ENCODE measurements at places on chromosomes 12 and 14.
A peak's percentile ranks its signal among the peaks of the same experiment; 100 is the strongest.

DNA sequence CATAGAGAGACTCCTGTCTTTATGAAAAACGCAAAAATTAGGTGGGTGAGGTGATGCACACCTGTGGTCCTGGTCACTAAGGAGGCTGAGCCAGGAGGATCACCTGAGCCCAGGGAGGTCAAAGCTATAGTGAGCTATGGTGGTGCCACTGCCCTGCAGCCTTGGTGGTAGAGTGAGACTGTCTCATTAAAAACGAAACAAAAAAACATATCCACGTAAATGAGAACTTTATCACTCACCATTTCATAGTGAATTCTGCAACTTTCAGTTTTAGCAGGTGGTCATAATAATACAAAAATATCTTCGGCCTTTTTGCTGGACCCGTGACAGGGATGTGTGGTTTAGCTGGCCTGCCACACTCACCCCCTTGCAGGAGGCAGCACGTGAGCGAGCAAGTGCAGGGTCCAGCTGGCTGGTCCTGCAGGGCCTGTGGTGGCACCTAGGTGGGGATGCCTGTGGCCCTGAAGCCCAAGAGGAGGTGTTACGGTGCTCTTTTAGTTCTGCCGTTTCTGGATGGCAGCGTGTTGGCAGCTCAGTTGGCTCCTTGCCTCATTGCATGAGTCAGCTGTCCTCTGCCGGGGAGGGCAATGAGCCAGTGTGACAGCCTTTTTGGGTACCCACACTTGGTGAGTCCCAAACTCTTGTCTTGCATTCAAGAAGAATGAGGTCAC lies 1330.7 kb upstream of the TMEM132C start:
- DNase-seq: no peak

DNA sequence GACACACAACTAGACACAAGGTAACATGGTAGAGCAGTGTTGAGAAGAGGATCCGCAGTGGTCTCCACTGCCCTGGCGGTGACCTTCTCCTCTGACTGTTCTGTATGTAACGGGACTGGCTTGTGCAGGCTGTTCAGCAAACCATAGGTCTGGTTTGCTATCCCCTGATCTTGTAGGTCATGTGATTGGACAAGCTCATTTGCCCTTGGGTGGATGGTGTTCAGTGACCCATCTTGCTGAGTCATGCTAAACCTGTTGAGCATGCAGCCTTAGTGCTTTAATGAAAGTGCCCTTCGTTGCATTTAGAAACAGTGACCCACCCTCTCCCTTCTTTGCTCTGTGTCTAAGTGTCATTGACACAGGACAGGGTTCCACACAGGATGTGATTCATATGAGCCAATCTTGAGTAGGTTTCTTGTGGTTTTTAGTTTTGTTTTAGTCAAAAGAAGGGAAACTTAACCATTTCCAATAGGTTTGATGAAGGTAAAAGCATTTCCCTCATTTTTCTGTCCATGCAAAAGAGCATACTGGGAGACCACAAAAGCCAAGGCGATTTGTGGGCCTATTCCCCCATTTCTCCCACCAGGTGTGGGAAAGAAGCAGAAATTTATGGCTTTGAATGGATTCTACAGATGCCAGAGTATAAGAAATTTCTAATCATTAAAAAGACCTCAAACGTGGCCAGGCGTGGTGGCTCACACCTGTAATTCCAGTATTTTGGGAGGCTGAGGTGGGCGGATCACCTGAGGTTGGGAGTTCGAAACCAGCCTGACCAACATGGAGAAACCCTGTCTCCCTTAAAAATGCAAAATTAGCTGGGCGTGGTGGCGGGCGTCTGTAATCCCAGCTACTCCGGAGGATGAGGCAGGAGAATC lies 32.6 kb upstream of the HIF1A start:
- peak; percentile 53 for DNase-seq

DNA sequence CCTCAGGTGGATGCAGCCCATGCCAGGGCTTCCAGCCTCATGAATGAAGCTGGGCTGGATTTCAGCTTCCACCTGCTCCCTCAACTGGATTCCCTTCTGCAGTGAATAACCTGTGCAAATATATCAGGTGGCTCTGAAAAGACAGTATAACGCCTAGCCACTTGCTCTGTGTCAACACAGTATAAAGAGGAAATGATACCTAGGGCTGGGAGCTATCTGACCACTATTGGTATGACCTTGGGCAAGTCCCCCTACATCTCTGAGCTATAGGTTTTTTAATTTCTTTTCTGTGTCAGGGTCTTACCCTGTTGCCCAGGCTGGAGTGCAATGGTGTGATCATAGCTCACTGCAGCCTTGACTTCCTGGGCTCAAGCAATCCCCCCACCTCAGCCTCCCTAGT lies 19.8 kb downstream of the ISM2 start:
- no peak for DNase-seq

GRCh38 chr12:76030341-76031080 lies 1.1 kb downstream of the PHLDA1 start:
- peak; percentile 43 for DNase-seq

GRCh38 chr12:15550793-15551192 lies 228.5 kb downstream of the PTPRO start:
- no peak for DNase-seq

- DNase-seq: no peak
These were observed 769 bp upstream of the EMP1 start for GRCh38 chr12:13195785-13196129.

GRCh38 chr14:101242442-101243385 lies 318.6 kb upstream of the DIO3 start:
- no peak for DNase-seq

DNA sequence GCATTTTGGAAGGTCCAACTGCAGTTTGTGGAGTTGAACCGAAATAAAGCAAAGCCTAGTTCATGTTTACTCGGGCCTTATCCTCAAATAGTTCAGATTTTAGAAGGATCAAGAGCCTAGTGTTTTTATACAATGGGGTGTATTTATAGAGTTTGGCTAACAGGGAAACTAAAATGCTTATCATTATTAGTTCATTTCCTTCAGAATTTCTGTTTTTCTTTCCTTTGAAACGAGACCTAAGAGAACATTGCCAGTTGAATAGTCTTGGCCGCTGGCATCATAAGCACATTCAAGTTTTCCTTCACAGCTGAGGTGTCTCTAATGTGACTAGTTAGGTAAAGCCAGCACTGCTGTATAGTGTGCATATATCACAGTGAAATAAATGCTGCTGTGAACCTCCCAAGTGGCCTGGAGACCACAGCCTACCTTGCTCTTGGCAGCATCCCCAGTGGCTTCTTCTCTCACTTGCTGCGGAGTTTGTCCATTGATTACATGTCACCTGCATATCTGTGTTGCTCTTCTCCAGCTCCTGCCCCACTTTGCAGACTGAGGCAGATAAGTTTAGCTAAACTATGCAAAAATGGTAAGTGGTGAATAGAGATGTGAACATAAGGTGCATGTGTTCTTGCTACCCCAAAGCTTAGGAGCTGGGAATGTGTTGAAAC lies 88.8 kb downstream of the ANO6 start:
- no peak for DNase-seq

DNA sequence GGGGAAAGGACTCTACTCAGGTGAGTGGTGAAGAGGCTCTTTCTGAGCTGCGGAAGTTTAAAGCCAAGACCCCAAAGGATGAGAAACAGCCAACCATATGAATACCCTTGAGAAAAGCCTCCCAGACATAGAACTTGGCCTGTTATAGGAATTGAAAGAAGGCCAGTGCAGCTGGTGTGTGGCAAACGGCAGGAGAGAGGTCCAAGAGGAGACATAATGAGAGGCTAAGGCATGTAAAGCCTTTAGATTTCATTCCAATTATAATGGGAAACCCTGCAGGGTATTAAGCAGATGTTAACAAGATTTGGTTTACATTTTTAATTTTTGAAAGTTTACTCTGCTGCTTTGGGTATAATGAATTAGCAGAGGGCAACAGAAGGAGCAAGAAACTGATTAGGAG lies 552.1 kb upstream of the FBXO33 start:
- no peak for DNase-seq

GRCh38 chr12:57734591-57734990 lies 4.0 kb downstream of the AGAP2 start:
- DNase-seq: no peak

DNA sequence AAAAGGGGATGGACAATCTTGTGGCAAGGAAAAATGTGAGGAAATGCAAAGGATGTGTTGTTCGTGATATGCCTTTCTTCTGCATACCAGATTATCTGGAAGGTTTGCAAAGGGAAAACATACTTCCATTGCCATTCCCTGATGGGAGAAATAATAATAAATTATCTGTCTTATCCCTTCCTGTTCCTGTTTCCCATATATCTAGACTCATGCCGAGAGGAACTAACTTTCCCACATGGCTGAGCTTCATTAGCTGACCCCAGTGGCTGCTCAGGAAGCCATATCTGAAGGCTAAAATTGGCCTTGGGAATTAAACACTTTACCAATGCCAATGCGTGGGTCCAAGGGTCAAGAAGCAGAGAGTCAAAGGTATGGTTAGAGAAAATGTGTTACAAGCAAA lies 439.8 kb downstream of the MDGA2 start:
- DNase-seq: no peak

- DNase-seq: no peak
These were observed at the start of gene ASCL4 for GRCh38 chr12:107774349-107775029. TSS of gene ASCL4 (plus strand) at chr12:107774704. CDS start at chr12:107775219, 515 bp downstream.

- no peak for DNase-seq
These were observed 506 bp upstream of the NAP1L1 start for GRCh38 chr12:76084863-76085519.

- peak; percentile 23 for DNase-seq
These were observed 464.0 kb downstream of the RAD51B start for GRCh38 chr14:68283378-68284123.

GRCh38 chr14:101127224-101127623 lies 223.7 kb upstream of the RTL1 start:
- no peak for DNase-seq

DNA sequence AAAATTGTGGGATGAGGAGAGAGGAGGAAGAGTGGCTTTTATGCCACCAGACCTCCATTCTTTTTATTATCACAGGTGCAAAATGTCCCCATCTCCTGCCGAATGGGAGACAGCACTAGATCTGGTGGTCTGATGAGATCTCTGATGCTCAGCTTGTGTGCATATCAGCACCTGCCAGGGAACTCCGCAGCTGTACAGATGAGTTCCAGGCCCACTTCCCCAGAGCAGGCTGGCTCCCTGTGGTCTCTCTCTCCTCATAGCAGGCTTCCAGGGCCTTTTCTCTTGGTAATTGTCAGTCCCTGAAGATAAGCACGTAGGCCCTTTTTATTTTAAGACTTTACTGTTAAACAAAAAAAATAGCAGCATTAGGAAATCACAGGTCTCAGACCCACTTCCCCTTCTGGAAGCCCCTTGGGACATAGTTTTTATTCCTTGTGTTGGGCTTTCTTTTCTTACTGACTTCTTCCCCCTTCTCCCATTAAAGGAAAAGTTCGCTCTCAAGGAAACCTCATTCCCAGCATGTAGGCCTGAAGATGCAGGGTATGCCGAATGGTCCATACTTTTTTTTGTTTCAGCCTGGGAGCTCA lies 4.5 kb upstream of the TBC1D30 start:
- no peak for DNase-seq

GRCh38 chr14:72517736-72518135 lies 376.2 kb downstream of the DPF3 start:
- no peak for DNase-seq

DNA sequence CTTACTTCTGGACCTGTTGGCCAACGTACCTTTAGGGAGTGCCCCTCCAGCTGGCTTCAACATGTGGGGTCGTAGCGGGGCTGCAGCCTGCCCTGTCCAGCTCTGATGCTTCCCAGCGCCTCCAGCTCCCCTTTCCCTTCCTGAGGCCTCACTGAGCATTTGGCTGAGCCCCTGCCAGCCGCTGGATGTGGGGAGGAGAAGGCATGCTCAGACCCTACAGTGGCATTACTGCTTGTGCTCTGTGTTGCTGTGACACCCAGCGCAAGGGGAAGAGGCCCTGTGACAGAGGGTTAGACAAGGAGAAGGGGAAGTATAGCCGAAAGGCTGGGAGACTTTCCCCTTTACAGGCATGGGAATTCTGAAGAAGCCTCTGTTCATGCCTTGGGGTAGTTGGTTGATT lies 145.9 kb downstream of the PRKCH start:
- DNase-seq: no peak

- DNase-seq: no peak
These were observed 31.3 kb downstream of the PRKAB1 start for GRCh38 chr12:119699199-119699760.

DNA sequence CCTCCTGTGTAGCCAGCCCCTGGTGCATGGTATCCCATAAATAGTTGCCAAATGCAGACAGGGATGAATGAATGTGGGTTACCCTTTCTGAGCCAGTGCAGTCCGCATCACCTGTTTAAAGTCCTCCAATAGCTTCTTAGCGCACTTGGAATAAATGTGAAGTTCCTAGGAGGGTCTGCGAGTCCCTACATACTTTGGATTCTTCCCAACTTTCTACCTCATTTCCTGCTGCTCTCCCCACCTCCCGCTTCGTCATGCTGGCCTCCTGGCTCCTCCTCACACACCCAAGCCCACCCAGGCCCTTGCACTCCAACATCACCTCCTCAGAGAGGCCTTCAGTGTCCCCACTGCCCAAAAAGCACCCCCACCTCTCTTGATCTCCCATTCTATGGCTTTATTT lies 17.7 kb downstream of the RFX4 start:
- no peak for DNase-seq

DNA sequence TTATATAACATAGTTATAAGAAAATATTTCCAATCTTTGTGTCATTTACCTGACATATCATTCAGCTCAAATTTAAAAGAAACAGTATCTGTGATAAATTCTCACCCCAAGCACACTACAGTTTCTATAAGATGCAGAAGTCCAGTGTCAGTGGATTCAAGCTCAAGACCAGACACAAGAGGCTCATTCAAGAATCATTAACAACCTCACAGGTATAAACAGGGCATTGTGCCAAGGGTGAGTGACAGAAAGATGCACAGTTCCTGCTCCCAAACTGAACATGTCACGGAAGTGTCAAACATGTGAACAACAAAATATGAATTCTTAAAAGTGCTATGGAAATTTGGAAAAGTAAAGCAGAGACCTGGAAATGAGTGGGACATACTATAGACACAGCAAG lies 12.8 kb downstream of the ATP2B1 start:
- no peak for DNase-seq

DNA sequence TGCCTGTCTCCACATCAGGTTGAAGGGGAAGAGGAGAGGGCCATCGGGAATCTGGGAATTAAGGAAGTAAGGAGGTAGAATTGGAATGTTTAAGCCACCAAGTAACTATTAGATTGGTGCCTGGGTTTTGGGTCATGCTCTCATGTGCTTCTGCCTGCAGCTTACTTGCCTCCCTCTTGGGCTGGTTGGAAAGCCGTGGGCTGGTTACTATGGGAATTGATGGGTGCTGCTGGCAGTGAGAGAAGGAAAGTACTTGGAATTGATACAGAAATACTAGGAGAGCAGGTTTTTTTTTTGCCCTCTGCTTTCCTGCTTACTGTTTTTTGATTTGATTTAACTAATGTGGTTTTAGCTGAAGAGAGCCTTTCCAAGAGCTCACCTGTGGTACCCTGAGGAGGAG lies 493.5 kb upstream of the RGS6 start:
- DNase-seq: no peak

DNA sequence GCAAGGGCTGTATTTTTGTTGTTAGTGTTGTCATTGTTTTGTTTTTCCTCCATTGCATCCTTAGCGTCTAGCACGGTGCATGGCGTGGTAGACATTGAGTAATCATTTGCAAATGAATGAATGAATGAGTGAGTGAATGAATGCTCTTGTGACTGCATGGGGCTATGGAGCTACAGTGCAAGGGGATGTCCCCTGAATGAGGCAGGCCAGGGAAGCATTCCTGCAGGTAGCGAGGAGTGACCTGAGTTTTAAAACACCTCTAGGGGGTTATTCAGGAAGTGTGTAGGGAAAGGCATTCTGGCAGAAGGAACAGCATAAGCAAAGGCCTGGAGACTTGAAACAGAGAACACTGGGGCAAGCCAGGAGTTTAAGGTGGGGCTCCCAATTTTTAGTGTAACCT lies 16.9 kb downstream of the MYL2 start:
- DNase-seq: no peak

- no peak for DNase-seq
These were observed 52.6 kb downstream of the SEC23A start for GRCh38 chr14:39050389-39050788.
